ENCODE measurements at places on chromosomes 6 and 20.
A peak's percentile ranks its signal among the peaks of the same experiment; 100 is the strongest.

DNA sequence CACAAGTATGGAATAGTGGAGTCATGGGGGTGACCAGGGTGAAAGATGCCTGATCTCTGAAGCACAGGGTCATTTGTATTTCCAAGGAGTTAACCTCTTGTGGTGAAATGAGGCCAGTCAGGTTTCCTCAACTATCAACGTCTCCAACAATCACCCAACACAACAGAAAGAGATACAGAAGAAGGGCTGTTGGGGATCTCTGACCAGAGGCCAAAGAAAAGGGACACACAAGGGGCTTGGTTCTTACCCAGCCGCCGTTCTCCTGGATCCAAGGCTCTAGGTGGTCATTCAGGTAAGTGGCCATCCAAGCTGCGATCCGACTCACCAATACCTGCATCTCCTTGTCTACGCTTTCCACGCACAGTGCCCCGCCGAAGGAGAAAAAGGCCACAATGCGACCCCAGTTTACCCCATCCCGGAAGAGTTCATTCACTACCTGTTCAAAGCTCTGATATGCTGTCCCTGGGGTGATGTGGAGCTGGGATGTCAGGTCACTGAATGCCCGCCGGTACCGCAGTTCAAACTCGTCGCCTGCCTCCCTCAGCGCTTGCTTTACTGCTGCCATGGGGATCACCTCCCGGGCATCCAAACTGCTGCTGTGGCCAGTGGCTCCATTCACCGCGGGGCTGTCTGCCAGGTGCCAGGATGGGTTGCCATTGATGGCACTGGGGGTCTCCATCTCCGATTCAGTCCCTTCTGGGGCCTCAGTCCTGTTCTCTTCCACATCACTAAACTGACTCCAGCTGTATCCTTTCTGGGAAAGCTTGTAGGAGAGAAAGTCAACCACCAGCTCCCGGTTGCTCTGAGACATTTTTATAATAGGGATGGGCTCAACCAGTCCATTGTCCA is 1.0 kb downstream of the BCL2L1 start:
- no peak for DNase-seq

DNA sequence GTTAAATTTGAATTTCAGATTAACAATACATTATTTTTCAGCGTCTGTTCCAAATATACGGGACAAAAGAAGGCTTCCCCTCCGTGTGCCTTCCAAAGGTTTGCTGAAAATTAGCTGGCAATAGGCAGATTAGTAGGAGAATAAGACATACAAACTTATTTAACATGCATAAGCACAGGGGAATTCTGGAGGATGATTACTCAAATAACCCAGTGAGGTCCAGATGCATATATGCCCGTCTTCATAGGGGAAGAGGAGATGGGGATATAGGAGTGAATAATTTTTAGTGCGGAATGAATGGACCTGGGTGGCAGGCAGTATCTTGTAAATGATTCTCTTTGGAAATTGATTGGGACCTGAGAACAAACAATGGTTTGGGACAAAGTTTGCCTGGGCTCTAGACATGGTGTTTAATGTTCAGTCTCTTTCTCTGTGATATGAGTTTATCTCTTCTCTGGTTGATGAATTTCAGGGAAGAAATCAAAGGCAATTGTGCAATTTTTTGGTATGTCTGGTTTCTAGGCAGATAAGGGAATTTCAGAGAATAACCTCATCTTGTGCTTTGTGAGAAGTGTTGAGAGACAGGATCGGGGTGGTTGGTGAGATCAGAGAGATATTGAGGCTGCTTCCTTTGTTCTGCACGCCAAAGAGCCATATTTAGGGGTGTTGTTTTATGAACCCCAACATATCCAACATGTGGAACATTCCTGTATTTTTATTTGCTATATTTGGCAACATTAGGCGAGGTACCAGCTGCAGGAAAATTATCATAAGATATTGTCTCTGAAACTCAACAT is 63.7 kb downstream of the MKKS start:
- no peak for DNase-seq

- DNase-seq = no peak
Measured at GRCh38 chr6:147154454-147154853, 49.8 kb upstream of the STXBP5 start.

DNA sequence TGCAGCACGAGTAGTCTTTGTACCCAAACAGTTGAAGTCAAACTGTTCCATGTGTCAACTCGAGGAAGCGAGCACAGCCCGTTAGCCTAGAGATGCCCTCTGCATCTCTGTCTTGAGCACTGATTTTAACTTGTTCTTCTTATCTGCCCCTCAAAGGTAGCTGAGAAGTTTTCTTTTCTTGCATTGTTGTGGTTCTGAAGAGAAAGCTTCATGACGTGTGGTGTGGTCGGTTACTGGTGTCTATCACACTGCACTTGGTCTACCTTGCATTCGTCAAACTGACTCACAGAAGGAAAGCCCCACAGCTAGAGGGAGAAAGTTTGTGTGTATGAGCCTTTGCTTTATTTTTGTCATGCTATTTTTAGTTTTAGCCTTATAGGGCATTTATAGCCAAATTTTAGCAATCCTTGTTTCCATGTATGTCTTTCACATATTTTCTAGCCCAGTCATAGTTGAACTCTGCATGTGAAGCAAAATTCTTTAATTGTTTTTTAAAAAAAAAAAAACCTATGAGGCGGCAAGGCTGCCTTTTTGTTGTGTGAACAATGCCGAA is 115.1 kb downstream of the JAG1 start:
- DNase-seq = no peak

GRCh38 chr6:52550870-52551269 is 26.0 kb downstream of the TRAM2 start:
- no peak for DNase-seq

DNA sequence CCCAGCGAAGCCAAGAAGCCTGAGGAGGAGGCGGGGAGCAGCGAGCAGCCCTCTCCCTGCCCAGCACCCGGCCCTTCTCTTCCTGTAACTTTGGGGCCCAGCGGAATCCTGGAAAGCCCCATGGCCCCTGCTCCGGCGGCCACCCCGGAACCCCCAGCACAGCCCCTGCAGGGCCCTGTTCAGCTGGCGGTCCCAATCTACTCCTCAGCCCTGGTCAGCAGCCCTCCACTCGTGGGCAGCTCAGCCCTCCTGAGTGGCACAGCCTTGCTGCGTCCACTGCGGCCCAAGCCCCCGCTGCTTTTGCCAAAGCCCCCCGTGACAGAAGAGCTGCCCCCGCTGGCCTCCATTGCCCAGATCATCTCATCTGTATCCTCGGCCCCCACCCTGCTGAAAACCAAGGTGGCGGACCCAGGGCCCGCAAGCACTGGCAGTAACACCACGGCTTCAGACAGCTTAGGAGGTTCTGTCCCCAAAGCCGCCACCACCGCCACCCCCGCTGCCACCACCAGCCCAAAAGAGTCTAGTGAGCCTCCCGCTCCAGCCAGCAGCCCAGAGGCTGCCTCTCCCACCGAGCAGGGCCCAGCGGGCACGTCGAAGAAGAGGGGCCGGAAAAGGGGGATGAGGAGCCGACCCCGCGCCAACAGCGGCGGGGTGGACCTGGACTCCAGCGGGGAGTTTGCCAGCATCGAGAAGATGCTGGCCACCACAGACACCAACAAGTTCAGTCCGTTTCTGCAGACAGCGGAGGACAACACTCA is 81.9 kb downstream of the SSR1 start:
- DNase-seq = no peak

- no peak for DNase-seq
Measured at GRCh38 chr6:105880030-105880492, 206.1 kb upstream of the PRDM1 start.

DNA sequence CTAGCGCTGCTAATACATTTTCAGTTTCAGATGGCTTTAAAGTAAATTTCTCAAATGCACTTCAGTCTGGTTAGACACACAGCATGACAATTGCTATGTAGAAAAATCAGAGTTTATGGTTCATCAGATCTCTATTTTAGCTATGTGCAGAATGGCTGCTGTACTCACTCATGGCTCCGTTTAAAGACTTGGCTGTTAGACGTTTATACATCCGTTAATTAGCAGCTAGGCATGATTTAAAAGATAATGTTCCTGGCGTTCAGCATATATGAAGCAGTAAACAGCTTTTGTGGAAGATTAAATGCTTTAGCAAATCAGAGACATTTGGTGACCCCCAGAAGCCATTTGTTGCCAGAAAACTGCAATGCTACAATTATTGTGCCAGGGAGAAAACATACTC is 350.0 kb upstream of the MANEA start:
- DNase-seq = no peak

GRCh38 chr6:74780831-74781230 is 425.0 kb downstream of the COL12A1 start:
- no peak for DNase-seq

DNA sequence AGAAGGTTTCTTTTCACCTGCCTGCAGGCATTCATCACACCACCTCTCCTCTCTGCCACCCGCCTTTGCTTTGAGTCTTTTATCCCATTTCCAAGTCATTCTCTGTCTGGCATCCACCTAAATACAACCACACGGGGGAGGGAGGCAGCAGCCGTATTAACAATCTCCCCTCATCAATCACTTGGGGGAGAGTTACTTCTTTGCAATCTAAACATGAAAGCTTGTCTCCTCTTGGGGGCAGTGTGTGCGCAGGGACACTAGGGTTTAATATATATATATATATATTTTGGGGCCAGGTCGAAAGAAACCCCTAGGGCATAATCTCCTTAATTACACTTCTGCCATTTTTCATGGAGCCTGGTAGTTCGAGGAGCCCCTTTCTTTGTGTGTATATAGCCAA is 214.5 kb downstream of the TSHZ2 start:
- no peak for DNase-seq

- no peak for DNase-seq
Measured at GRCh38 chr20:13778827-13779226, 5.9 kb downstream of the ESF1 start.

DNA sequence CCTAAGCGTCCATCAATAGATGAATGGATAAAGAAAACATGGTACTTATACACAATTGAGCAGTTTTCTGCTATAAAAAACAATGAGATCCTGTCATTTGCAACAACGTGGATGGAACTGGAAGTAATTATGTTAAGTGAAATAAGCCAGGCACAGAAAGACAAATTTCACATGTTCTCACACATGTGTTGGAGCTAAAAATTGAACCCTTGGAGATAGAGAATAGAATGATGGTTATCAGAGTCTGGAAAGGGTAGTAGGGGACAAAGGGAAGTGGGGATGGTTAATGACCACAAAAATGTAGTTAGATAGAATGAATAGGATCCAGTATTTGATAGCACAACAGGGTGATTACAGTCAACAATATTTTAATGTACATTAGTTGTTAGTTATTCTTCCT is 1033.5 kb downstream of the HACE1 start:
- DNase-seq = no peak

DNA sequence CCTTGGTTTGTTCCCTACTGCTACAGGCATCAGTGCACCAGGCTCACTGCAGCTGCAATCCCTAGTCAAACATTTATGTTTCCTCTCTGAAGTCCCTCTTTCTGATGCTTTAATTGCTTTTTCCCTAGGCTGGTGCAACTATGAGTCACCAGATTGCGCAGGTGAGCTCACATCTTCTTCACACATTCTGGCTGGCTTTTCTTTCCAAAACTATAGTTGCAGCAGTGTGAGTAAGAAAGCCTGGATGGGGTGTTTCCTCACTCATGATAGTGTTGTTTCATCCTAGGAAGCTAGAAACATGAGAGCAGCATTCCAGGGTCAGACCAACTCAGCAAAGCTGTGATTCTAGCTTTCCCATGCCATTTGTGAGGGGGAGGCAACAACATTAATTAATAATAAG is 296.4 kb downstream of the PAX1 start:
- DNase-seq = no peak

GRCh38 chr20:47048054-47048453 is 153.4 kb downstream of the EYA2 start:
- DNase-seq = no peak

GRCh38 chr20:53177687-53178086 is 205.5 kb downstream of the TSHZ2 start:
- DNase-seq = no peak

DNA sequence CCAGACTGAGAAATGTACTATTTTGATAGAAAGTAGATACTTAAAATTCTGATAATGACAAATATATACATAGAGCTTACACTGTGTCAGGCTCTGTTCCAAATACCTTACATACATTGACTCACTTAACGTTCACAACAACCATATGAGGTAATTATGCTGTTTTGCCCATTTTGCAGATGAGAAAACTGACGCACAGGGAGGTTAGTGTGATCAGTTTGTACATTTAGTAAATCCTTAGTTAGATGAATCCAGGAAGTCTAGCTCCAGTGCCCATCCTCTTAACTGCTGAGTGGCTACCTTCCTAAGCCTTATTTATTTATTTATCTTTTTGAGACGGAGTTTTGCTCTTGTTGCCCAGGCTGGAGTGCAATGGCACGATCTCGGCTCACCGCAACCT is 23.3 kb upstream of the GTF3C6 start:
- DNase-seq = no peak

DNA sequence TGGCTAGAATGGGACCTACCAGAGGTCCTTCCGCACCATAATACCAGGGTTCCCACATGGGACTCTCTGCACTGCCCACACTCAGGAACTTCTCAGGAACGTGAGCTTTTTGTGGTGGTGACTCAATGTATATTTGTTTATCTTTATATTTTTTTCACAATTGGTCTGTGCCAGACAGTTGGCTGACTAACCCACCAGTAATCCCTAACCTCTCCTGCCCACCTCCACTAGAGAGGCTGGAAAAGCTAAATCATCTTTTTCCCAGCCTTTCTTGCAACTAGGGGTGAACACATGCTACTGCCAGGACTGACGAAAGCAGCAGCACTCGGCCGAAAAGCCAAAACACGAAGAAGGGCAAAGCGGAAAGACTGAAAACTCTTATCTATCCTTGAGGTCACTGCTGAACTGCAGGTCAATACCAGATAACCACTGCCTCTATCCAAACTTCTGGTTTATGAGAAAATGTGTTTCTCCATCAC is 112.9 kb downstream of the TRERF1 start:
- peak; percentile 83 for DNase-seq

DNA sequence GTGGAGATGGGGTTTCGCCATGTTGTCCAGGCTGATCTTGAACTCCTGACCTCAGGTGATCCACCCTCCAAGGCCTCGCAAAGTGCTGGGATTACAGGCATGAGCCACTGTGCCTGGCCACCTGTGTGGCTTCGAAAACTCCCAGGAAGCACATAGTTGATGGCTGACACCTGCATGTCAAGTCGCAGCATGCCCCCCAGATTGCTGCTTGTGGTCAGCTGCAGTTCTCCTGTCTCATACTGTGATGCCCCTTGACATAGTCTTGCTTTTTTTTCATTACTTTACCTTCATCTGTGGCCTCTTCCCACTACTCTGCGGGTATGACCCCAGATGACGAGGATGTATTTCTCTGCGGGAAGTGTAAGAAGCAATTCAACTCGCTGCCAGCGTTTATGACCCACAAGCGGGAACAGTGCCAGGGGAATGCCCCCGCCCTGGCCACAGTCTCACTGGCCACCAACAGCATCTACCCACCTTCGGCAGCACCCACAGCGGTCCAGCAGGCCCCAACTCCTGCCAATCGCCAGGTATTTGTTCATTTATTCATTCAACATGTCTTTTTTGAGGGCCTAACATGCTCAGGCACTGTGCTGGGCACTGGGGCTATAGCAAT is 13.1 kb downstream of the ZNF341 start:
- no peak for DNase-seq

- DNase-seq = no peak
Measured at GRCh38 chr6:40077315-40077714, 143.1 kb upstream of the MOCS1 start.
